ENCODE measurements at places on chromosomes 2 and 18.
A peak's percentile ranks its signal among the peaks of the same experiment; 100 is the strongest.

DNA sequence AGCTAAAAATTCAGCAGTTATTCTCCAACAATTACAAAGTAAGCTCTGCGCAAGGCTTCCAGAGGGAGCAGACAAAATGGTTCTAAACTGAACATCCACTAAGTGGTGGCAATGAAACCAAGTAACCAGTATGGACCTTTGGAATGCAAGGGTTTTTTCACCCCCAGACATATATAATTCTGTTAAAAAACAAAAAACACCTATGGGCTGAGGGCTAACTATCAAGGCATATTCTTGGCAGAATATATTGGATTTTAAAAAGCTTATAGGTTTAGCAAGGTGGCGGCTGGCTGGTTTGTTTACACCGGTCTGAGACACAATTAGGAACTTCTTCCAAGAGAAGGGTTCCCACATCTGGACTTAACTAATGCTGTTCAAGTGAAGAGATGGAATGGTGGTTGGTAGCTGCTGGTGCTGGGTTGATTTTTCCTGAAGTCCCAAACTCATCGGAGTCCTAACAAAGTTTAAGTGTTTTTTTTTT lies 2.8 kb downstream of the ZFP36L2 start:
- DNase-seq, result no peak

GRCh38 chr2:55771612-55772011 lies 78.0 kb upstream of the PNPT1 start:
- DNase-seq, result peak; percentile 29

- no peak for DNase-seq
These were observed 236.8 kb downstream of the SETBP1 start for GRCh38 chr18:44917216-44918141.

GRCh38 chr2:211957799-211958198 lies 580.8 kb downstream of the ERBB4 start:
- no peak for DNase-seq
